Activated naive CD8-positive, alpha-beta T cell treated with anti-CD3 and anti-CD28 coated beads, Interleukin-2, amount 50 U/mL, for 16 hours (primary cell): ENCODE measurements at places on chromosomes 7 and 10.

DNA sequence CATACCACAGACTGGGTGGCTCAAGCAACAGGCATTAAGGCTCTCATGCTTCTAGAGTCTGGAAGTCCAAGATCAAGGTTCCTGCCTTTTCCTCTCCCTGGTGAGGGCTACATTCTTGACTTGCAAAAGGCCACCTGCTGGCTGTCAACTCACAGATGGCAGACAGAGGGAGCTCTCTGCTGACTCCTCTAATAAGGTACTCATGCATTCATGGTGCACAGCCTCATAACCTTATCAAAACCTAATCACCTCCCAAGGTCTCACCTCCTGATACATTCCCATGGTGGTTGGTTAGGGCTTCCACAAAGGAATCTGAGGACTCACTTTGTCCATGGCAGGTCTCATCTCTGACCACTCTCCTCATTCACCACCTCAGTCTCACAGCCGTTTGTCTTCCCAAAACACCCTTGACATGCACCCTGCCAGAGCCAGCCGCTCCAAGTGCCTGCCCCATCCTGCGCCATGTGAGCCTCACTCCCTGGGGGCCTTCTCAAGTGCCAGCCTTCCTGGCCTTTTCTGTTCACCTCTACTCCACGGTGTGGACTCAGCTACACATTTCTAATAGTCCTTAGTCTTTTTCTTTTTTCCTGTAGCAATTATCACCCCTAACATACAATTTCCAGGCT is 400.3 kb upstream of the ADARB2 start:
- no peak for DNase-seq

GRCh38 chr10:95864906-95865813 is 42.6 kb upstream of the CC2D2B start:
- DNase-seq: no peak

- DNase-seq: no peak
Measured at GRCh38 chr10:43216931-43217562, 49.8 kb downstream of the RASGEF1A start.

DNA sequence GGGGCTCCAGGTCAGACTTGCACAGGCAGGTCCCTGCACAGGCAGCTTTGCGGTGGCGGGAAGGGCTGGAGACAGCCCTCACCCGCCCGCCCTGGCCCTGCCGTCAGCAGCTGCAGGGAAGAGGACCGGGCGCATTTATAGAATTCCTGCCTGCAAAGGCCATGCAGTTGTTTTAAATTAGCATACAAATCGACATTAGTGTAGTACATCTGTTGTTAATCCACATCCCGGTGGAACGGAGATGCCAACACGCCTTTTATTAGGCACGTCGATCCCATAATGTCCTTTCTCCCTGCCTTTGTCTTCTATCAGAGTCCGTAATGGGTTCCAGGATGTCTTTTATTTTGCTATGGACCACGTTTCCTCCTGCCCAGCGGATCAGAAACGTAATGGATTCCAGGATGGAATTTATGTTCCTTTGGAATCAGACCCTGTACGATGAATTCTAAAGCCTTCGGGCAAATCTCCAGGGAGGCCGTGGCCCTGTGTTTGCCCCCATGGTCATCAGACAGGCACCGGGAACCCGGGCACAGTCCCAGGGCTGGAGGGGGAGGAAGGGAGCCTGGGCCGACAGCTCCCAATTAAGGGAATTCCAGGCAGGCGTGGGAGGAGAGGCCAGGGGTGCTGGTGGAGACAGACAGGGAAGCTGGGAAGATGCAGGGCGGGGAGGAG is 123.9 kb downstream of the COL26A1 start:
- DNase-seq: no peak

GRCh38 chr7:35648367-35648766 is 46.6 kb downstream of the HERPUD2 start:
- no peak for DNase-seq

DNA sequence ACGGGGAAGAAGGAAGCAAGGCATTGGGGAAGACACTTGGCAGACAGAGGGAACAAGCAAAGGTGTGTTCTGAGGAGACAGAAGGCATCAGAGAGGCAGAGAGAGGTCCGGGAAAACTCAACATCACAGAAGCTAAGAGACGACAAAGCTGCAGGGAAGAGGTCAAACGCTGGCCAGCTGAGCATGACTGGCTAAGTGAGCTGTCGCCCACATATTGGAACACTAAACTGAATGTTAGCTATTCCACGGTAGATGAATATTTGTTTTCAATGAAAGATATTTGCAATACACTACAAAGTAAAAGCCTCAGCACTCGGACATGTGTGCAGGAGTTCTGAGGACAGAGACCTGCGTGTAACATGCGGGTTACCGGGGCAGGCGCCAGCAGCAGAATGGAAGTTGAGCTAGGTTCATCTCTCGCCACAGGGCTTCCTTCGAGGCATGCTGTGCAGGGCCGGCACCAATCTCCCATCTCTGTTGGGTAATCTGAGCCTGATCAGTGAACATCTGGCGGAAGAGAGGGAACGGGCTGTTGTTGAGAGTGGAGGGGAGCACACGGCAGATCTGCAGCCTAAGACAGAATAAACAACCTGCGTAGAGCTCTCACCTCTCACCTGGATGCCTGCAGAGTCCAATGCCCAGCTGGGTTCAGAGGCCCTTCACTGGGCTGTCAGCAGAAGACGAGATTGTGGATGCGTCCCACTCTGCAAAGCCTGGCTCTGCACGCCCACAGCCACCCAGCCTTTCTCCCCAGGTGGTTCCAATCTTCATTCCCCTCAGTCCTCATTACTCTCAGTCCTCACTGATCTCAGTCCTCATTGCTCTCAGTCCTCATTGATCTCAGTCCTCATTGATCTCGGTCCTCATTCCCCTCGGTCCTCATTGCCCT is 35.9 kb downstream of the INSIG1 start:
- no peak for DNase-seq

GRCh38 chr10:81911328-81911727 is 36.3 kb downstream of the NRG3 start:
- DNase-seq: no peak

- DNase-seq: no peak
Measured at GRCh38 chr7:2507917-2508306, 11.7 kb upstream of the LFNG start.

- no peak for DNase-seq
Measured at GRCh38 chr7:47561715-47562446, 20.0 kb downstream of the TNS3 start.

GRCh38 chr10:128027306-128027705 is 98.9 kb downstream of the MKI67 start:
- no peak for DNase-seq

DNA sequence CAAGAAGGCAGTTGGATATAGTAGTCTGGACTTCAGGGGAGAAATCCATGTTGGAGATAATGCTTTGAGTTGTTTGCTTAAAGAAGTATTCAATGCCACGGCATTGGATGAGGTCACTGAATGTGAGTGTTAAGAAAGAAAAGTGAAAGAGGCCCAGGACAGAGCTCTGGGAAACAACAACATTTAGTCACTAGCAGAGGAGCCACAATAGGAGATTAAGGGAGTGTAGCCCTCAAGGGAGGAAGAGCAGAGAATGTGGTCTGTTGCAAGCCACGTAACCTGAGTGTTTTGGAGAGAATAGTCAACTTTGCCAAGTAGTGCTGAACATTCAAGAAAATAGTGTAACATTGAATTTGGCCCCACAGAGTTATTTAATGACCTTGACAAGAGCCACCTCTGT is 114.7 kb downstream of the MYO3A start:
- DNase-seq: no peak

GRCh38 chr7:149776848-149777407 is 3.5 kb upstream of the ZNF467 start:
- no peak for DNase-seq

GRCh38 chr10:119637631-119638030 is 13.5 kb upstream of the BAG3 start:
- DNase-seq: no peak
